ENCODE measurements at places on chromosomes 6 and 20.

- no peak for DNase-seq
Measured at GRCh38 chr20:60817891-60818290, 434.2 kb upstream of the CDH4 start.

DNA sequence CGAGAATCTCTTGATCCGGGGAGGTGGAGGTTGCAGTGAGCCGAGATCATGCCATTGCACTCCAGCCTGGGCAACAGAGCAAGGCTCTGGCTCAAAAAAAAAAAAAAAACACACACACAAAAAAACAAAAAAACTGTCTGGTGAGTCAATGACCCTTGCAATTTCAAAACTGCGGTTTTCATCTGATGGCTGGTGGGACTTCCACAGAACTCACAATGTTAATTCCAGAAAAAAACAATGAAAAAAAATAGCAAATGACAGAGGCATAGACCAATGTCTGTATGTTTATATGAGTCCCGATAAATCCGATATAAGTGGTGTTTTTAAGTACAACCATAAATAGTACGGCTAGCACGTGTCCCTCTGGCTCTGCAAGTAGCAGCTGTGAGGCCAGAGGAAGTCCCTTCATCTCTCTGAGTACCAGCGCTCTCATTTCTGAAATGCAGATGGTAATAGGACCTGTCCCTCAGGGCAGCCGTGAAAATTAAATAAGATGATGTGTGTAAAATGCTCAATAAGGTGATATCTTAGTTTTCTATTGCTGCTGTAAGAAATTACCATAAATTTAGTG, 21.9 kb upstream of the PTPN1 start:
- DNase-seq: no peak

DNA sequence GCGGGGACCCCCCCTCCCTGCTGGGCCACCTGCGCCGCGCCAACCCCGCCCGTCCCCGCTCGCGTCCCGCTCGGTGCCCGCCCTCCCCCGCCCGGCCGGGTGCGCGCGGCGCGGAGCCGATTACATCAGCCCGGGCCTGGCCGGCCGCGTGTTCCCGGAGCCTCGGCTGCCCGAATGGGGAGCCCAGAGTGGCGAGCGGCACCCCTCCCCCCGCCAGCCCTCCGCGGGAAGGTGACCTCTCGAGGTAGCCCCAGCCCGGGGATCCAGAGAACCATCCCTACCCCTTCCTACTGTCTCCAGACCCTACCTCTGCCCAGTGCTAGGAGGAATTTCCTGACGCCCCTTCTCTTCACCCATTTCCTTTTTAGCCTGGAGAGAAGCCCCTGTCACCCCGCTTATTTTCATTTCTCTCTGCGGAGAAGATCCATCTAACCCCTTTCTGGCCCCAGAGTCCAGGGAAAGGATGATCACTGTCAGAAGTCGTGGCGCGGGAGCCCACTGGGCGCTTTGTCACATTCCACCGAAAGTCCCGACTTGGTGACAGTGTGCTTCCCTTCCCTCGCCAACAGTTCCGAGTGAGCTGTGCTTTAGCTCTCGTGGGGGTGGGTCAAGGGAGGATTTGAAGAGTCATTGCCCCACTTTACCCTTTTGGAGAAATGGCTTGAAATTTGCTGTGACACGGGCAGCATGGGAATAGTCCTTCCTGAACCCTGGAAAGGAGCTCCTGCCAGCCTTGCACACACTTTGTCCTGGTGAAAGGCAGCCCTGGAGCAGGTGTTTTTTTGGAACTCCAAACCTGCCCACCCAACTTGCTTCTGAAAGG, 2.1 kb downstream of the VEGFA start:
- no peak for DNase-seq

DNA sequence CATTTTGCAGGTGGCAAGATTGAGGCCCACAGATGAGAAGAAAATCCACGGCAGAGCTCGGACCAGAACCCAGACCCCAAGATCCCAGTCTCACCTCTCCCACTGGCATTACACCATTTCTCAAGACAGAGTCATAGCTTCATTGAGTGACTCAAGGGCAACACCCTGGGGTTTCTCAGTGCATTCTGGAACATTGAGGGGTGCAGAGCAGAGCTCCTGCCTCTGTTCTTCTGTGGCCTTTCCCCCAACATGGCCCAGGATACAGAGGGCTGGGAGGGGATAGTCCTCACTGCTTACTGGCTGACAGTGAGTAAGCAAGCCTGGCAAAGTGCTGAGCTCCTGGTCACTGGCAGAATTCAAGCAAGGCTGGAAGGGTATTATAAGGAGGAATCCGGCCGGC, 74.0 kb downstream of the MDGA1 start:
- DNase-seq: no peak

- DNase-seq: no peak
Measured at GRCh38 chr20:1618479-1618878, 1.3 kb downstream of the SIRPB1 start.

DNA sequence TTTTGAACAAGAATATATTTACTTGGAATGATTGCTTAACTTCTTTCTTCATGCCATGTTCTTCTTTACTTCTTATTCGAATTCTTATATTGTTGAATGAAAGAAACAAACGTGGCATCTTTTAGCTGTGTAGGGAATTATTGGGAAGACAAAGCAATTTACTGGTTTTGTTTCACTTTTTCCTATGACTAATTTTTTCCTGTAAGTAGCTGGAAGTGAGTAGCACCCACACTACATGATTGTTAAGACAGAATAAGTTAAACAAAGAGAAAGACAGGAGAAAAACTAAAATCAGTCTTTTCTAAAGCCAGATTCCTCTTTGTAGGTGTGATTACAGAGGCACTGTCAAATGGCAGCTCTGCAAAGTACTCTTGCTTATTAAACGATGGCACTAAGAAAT, 593.4 kb downstream of the EYS start:
- no peak for DNase-seq

DNA sequence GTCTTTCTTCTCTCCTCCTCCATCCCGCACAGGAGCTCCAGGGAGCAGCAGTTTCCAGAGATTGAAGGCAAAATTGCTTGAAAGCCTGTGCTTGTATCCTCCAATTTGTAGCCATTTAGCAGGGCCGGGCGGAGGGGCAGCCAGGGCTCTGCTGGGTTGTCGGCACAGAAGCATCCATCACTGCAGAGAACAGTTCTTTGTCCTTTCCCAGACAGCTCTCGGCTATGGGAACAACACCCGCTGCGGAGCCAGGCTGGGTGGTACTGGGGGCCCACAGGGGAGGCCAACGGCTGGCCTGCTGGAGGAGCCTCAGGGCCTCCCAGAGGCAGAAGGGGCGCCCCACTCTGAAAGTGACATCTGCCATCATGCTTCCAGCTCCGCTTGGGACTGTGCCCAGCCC, 7.8 kb downstream of the HRH3 start:
- peak; percentile 67 for DNase-seq

- no peak for DNase-seq
Measured at GRCh38 chr20:32780278-32780677, 18.1 kb downstream of the DNMT3B start.

Measured in NCI-H2227 treated with DMSO at 0.1 percent for 48 hours (cell line).